Stimulated activated naive CD8-positive, alpha-beta T cell treated with anti-CD3 and anti-CD28 coated beads, Interleukin-15, amount 100 ng/mL, for 72 hours (primary cell): ENCODE measurements at places on chromosomes 1 and 21.
A peak's percentile ranks its signal among the peaks of the same experiment; 100 is the strongest.

- no peak for DNase-seq
Measured at GRCh38 chr1:174965362-174966007, 34.3 kb upstream of the CACYBP start.

DNA sequence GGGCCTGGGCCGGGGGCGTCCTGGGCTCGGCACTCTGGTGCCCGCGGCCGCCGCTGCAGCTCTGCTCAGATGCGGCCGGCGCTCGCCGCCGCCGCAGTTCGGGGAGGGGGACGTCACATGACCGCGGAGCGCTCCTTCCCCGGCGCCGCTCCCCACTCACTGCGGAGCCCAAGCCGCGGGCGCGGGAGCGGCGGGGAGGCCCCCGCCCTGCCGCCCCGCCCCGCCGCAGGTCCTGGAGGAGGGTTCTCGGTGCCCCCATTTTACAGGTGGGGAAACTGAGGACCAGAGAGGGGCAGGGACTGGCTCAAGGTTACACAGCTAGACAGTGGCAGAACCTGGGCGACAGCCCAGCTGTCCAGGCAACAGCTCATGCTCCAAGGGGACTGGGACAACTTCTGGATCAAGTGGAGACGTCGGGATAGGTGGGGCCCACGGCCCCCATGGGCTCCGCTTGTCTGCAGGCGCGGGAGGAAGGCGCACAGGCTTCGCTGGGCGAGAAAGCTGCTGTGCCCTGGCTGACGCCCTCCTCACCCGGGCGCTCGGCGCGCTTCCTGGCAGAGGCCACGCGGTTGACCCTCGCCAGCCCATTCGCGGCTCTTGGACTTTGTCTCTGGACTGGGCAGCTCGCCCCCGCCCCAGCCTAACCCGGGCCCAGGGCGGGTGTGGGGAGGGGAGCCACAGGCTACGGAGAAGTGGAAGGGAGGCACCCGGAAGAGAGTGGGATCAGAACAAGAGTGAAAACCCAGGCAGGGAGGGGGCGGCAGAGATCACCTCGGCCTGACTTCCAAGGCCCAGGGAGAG, at the start of gene RAP1GAP:
Gene RAP1GAP, minus strand, starts transcription at position 100 of the 801 bp plus-strand sequence. CDS start 49,325 bp downstream, outside the sequence.
- no peak for DNase-seq

DNA sequence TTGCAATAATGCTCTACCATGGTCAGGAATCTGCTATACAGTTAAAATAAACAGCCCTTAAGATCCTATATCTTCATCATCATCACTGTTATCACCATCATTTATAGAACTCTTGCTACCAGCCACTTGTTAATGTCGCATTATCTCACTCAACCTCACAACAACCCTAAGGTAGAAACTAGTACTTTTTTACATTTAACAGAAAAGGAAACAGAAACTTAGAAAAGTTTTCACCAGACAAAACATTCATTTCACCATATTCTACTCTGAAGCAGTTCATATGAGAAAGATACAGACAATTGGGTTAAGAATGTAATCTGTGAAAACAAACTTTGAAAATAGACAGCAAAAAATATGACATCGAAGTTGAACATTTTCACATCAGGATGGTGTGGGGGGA, 262.6 kb downstream of the ATG4C start:
- no peak for DNase-seq

GRCh38 chr1:229019663-229020271, 251.1 kb upstream of the RAB4A start:
- DNase-seq = no peak

GRCh38 chr1:27057801-27058625, 45.4 kb upstream of the TENT5B start:
- no peak for DNase-seq

GRCh38 chr1:93908394-93909145, 660 bp downstream of the GCLM start:
- DNase-seq = peak; percentile 55

GRCh38 chr21:15051644-15052458, 12.9 kb downstream of the NRIP1 start:
- no peak for DNase-seq

- DNase-seq = no peak
Measured at GRCh38 chr1:182122913-182123260, 61.4 kb upstream of the ZNF648 start.

GRCh38 chr1:983798-984475, 2.0 kb upstream of the PERM1 start:
- no peak for DNase-seq

DNA sequence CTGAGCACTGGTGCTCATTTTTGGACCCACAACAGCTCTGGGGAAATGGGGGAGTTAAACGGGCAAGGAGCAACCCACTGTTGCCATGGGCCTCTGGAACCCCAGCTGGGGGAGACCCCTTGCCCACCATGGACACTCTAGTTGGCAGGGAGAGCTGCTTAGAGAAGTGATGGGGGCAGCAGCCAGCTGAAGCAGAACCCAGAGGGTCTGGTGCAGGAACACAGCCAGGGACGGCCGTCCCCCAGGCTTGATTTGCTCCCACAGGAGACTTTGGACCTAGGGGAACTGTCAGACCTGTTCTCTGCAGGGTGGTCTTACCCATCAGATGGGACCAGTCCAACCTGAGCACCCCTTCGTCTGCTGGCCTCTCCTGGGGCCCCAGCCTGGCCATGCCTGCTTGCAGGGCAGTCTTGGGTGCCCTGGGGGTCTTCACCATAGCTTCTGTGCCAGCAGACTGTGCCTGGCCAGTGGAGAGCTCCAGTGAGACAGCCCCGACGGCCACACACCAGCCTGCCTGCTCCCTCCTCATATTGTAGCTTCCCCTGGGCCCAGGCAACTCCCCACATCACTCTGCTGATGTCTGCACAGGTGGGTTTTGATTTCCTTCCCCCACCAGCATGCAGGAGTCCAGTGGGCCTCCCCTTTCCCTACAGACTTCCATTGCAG, 11.3 kb downstream of the SPATC1L start:
- DNase-seq = no peak

- no peak for DNase-seq
Measured at GRCh38 chr1:115255154-115255553, 82.9 kb downstream of the NGF start.

DNA sequence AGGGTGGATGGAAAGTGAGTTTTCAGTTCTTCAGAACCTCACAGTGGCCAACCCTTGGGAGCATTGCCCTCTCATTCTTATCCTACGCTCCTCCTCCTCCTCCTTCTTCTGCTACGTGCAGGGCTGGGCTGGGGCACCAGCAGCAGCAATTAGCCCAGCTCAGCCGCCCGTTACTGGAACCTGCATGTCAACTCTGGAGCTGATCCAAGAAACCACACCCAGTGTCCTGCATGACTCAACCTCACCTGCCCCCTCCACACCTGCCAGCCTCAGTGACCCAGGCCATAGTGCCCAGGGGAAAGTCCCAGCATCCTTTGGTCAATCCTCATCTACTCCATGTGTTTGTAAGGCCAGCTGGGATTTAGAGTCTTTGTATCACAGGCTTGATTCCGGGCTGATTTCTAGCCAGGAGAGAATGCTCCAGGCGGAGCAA, 12.6 kb downstream of the ELF3 start:
- no peak for DNase-seq

- no peak for DNase-seq
Measured at GRCh38 chr1:114102136-114102535, 51.5 kb downstream of the SYT6 start.

DNA sequence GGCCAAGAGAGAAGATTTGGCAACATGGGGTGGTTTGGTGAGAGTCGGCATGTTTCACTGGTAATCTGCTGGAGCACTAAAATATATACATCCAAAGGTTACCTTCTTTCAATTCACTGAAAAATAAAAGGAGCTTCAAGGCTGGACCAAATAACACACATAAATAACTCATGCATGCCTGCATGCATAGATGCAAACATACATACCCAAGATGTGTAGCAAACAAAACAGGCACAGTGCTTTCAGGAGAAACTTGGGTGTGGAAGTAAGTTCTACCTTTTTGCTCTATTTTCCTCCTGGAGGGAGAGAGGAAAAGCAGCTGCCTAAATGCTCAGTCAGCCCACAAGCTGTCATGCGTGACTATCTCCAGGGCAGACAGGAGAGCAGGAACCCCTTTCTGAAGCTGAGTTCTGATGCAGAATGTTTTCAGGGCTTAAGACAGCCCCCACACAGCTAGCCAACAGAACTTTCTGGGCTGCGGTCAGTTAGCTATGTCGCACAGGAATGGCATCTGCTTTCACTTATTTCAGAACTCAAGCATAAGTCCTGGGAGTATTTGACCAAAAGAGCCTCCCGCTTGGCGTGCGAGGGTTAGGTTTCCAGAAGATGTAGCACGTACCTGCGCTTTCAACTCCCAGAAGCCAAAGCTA, 166.2 kb downstream of the TOMM20 start:
- DNase-seq = peak; percentile 68

- no peak for DNase-seq
Measured at GRCh38 chr1:43870306-43870705, 63.3 kb upstream of the ARTN start.

DNA sequence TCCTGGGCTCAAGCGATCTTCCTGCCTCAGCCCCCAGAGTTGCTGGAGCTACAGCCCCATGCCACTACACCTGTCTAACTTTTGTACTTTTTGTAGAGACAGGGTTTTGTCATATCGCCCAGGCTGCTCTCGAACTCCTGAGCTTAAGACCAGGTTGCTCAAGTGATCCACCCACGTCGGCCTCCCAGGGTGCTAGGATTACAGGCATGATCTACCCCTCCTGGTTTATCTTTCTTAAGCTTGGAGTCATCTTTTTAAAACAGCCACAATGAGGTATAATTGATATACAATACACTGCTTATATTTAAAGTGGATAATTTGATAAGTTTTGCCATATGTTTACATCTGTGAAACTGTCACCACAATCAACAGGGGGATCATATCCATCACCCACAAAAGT, 25.4 kb upstream of the WDR26 start:
- no peak for DNase-seq

- peak; percentile 79 for DNase-seq
Measured at GRCh38 chr1:234768569-234769283, 158.7 kb upstream of the IRF2BP2 start.

- DNase-seq = no peak
Measured at GRCh38 chr1:179747611-179748010, 4.5 kb downstream of the FAM163A start.

GRCh38 chr1:154391086-154391770, 13.9 kb upstream of the IL6R start:
- DNase-seq = no peak

GRCh38 chr1:178933709-178934490, 63.0 kb upstream of the ANGPTL1 start:
- DNase-seq = no peak

DNA sequence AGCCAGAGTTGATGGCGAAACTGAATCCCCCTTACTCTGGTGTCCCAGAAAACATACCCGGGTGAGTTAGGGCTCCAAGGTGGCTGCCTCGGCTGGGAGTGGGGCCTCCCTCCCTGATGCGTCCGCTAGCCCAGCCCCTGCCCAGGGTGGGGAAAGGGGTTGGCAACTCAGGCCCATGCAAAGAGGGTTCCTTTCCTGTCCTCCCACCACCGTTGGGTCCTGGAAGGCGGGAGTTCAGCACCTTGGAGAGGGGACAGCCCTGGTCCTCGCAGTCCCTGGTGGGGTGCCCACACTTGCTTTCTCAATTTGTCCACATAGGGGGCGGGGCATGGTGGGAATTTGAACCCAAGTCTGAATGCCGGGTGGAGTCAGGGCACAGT, 6.1 kb downstream of the SRM start:
- DNase-seq = no peak

DNA sequence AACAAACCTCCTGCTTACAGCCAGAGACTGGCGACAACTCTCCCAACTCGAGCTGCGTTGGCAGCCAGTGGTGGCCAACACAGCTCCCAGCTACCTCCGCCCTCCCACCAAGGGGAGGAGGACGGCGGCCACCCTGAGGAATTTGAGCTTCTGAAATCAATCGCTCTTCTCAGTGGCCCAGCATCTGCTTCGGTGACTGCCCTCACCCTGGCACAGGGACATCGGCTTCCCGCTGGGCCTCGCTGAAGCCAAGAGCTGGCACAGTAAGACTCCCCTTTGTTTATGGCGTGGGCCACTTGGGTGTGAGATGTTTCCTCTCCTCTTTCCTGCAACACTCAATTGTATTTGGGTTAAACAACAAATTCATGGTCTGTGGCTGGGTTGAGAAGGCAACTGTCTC, 136.2 kb downstream of the ZBTB18 start:
- DNase-seq = no peak

- DNase-seq = no peak
Measured at GRCh38 chr1:73910466-73910865, 287.5 kb downstream of the LRRIQ3 start.

GRCh38 chr1:38677756-38678155, 181.8 kb downstream of the RRAGC start:
- no peak for DNase-seq

DNA sequence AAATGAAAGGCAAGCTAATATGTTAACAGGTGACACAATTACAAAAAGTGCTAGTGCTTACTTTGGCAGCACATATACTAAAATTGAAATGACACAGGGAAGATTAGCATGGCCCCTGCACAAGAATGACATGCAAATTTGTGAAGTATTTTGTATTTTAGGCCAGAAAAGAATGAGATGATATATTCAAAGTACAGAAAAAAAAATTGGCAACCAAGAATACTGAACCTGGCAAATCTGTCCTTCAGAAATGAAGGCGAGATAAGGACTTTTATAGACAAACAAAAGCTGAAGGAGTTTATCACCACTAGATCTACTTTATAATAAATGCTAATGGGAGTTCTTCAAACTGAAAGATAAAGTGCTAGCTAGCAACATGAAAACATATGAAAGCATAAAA, 350.0 kb upstream of the POU3F1 start:
- no peak for DNase-seq

GRCh38 chr1:55703726-55704363, 488.7 kb upstream of the USP24 start:
- no peak for DNase-seq

GRCh38 chr1:30735668-30736498, 12.5 kb upstream of the MATN1 start:
- no peak for DNase-seq

- no peak for DNase-seq
Measured at GRCh38 chr1:47174656-47175020, 15.2 kb downstream of the PDZK1IP1 start.

DNA sequence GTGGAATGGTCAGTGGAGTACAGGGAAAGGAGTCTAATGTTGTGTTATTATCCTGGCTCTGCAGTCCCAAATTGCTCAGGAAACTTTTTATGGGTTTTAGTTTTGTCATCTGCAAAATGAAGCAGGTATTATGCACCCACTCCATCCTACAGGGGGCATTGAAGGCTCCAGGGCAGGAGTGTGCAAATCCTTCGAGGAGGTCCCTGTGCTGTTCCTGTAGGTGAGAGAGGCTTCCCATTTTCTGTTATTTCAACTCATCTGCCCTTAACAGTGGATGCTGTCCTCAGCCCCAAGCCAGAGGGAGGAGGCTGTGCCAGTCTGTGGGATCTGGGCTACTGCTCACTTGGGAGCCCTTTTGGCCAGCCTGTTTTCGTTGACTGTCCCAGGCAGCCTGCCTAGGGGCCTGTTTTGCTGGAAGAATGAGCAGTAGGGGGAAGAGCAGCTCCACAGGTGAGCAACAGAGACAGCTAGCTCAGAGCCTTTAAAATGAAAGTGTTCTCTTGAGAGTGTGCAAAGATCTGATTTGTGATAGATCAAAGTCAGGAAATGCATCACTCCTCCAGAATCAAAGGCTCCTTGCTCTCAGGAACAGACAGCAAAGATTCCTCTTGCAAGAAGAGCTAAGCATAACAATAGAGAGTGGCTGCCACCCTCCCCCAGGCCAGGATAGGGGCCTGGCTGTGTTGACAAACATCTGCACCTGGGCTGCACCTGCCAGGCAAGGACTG, 317.6 kb upstream of the PROX1 start:
- no peak for DNase-seq
